ENCODE measurements at places on chromosomes 4 and X. TPM values are rescaled to one million over a fixed set of nuclear protein-coding genes. Genes with fewer than 3 reads are reported as not detected.

Gene ZXDA
- 31.6 TPM for total RNA-seq

Gene RNF150
- 53.2 TPM for total RNA-seq

Gene PLP2
- total RNA-seq: 1.6 TPM

Gene TMEM35A
- total RNA-seq: 67.3 TPM

Gene VSIG1
- 0.31 TPM for total RNA-seq

Gene TCEAL7
- total RNA-seq: 41.0 TPM

Gene ASB9
- total RNA-seq: 1.6 TPM

Gene CORIN
- total RNA-seq: 0.31 TPM

Gene GAGE12J
- total RNA-seq: not detected

Gene SPANXD
- total RNA-seq: not detected

Gene SLC4A4
- 18.5 TPM for total RNA-seq

Gene BBS7
- total RNA-seq: 51.0 TPM

Gene ZBTB49
- 16.3 TPM for total RNA-seq

Gene ABLIM2
- total RNA-seq: 22.2 TPM

Gene GAGE2A
- total RNA-seq: not detected

Gene TBC1D9
- 69.5 TPM for total RNA-seq

Gene DKK2
- 1.3 TPM for total RNA-seq

Gene DCLK2
- total RNA-seq: 203 TPM

Gene USP26
- under 0.01 TPM for total RNA-seq

Gene CCDC110
- 0.94 TPM for total RNA-seq

Gene MID1
- 38.8 TPM for total RNA-seq

Measured in parietal lobe (tissue), 2 donors.